Left renal cortex interstitium (tissue), 4 donors: ENCODE measurements at places on chromosomes 2 and 18.
A peak's percentile ranks its signal among the peaks of the same experiment; 100 is the strongest.

DNA sequence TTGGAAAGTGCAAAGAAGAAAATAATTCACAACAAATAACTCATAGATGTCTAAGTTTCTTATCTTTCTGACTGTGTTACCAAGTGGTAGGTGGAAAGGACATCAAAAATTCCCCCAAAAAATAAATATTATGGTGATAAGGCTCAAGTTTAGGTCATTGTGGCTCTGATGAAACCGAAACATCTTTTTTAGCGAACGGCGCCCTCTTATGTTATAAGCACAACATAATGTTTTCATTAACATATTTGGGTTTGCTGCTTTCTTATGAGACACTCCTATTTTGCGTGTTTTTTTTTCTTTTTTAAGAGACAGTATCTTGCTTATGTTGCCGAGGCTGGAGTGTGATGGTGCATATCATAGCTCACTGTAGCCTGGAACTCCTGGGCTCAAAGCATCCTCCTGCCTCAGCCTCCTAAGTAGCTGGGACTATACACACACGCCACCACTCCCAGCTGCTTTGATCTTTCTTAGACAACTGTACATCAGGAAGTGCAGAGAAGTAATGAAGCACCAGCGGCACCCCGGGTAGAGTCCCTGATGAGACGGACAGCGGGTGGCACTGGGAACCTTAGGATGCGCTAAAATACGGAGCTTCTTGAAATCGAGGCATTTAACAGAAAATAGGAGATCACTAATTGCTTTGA is 38.5 kb upstream of the SLC35G4 start:
- no peak for DNase-seq

GRCh38 chr2:62309465-62310091 is 113.7 kb downstream of the B3GNT2 start:
- DNase-seq: no peak

DNA sequence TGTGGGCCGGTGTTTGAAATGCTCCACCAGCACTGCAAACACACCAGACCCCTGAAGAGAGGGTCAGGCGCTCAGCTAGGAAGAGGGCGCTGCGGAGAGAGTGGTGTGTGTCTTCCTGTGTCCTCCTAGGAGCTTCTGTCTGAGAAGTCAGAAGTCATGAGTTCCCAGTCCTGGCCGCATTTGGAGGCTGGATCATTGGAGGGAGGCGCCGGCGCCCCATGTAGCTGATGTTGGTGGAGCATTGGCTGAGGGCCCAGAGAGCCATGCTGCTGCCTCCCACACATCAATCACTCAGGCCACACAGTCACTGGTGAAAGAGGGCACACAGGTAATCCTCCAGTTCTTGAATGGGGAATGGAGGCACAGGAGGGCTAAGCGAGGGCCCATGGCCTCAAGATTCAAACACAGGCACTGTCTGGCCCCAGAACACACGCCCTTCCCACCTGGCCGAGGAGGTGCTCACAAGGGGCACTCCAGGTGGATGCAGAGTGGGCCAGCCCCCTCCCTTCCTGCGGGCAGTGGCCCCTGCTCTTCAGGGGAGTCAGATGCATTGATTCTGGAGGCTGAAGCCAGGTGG is 66.3 kb downstream of the RRM2 start:
- DNase-seq: no peak

DNA sequence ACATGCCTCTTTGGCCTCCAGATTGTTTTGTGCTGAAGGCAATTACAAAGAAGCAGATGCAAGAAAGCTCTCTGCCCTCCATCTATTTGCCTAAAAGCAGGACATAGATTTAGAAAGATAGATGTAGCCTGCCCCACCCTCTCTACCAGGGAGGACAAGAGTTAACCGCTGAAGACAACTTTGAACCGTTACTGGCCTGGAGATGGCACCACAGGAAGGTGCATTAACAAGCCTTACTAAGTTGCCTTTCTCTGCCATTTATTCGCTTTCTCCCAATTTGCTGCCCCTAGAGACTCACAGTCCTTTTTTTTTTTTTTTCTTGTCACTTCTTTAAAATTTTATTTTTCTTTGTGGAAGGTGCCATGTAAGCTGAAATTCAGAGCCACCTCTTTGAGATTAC is 28.8 kb upstream of the RMDN2 start:
- DNase-seq: no peak

GRCh38 chr18:24923138-24923537 is 428.8 kb downstream of the ZNF521 start:
- no peak for DNase-seq

DNA sequence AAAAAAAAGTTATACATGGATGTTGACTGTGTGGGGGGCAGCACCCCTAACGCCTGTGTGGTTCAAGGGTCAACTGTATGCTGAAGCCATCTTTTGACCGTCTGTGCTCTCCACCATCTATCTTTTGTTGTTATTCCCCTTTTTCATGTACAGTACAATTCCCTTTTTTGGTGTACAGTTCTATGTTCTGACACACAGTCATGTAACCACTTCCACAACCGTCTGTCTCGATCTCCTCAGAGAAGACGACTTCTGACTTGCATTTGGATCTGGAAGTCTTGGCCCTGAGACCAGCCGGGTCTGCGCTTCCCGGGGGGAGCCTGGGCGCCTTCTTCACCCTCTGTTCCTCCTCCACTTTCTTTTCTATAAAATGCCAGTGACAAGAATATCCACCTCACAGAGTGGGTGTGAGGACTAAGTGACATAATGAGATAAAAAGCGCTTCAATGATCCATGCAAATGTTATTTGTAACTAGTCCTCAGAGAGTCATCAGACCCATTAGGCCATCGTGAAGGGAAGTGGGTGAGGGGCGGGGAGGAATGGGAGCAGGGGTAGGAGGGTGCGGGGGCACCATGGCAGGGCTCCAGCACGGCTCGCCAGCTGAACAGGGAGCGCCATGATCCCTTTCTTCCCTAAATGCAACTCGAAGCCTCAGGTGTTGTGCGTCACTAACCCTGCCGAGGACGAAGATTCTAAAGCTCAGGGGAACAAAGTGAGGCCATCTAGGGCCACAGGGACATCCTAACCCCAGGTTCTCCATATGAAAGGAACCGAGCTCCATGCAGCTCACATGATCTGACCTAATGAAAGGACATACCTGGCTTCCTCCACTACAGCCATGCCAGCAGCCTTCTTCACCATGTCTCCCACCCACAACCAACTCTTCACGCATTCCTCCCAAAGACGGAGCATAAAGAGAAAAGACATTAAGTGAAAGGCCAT is 16.6 kb downstream of the ADCY3 start:
- no peak for DNase-seq

GRCh38 chr2:143934626-143935481 is 585.1 kb downstream of the ZEB2 start:
- DNase-seq: peak; percentile 24

DNA sequence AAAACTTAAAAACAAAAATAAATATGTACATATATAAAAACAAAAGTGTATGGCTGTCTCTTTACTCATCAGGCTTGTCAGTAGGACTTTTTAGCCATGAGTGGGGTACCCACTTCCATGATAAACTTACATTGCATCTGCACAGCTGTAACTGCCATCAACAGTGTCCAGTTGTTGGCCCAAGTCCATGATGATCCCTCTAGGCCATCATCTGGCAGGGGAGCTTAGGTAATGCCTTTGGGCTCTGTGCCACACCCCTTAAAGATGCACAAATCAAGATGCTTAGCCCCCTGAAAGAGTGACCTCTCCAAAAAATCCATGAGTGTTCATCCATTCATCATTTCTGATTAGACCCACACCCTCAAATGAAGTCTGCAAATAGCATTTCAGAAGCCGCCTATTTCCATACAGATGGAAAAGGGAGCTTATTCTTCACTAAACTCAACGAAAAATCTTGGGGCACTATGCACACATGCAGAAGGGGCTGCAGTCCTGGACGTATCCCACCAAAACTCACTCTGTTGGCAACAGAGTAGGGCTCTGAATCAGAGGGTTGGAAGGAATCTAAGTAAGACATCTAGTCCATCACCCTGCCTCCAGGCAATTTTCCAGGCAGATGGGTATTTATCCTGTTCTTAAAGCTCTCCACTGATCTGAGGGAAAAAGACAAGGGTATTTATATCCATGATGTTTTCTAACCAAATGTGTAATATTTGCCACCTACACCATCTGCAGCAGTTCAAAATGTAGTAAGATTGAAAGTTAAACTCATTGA is 691.0 kb downstream of the ZEB2 start:
- no peak for DNase-seq

DNA sequence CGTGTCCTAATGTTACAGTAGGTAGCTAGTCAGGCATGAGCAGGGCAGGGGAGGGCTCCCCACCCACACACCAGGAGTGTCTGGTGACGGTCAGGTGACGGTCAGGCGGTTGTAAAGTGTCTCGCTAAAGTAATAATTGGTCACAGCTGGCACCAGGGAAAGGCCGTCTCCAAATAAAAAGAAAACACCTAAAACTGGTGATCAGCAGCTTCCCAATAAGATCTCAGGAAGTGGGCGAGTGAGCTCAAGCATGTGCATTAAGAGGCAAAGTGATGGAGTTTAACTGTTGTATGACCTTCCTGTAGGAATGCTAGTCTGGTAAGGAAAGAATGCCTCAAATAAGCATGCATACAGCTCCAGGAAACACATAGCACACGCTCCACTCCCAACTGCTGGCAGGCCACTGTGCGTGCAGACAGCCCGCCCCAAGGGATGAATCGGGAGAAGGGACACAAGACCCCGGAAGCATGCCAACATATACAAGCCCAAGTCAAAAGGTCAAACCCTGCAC is 177.1 kb downstream of the RNF144A start:
- DNase-seq: peak; percentile 37

GRCh38 chr2:216205486-216205885 is 96.3 kb downstream of the XRCC5 start:
- DNase-seq: no peak

DNA sequence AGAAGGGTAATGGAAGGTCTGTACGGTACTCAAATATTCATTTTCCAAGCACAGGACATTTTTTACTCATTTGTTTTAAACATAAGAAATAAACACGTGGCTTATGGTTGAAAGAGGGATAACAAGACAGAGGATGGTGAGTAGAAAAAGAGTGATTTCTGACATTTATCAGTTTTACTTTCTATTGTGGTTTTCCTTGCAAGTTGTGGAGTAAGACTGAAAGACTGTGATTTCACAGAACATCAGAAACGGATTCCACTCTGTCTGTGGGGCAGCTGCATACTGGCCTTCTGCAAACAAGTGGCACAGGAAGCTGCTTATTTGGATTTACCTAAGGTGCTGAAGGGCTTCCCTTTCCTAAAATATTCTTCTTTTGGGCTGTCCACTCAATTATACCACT is 122.2 kb upstream of the ITGB6 start:
- no peak for DNase-seq

DNA sequence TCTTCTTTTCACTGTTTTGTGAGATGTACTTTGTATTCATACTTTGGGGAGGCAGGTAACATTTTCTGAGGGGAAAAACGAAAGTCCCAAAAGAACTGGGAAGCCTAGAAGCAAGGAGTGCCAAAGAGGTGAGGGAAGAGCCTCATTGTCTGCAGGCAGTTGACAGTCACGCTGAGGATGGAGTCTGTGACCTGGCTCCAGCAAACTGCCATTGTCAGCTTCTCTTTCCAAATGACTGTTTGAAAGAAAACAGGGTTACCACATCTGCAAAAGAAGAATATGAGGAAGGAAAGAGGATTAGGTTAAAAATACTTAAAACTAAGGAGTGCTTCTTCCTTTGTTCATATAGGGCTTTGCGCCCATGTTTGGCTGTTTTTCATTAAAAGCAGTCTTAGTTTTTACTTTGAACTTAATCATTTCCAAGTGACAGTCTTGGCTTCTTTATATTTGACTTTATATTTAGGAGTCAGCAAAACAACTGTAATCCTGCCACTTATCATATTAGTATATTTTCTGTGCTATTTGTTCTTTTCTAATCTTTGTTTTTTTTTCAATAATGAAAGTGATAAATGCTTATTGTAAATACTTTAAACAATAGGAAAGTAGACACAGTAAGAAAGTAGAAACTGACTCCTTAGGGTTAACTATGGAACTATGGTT is 35.0 kb downstream of the CERS6 start:
- DNase-seq: no peak

GRCh38 chr2:178088774-178089270 is 16.2 kb upstream of the PDE11A start:
- no peak for DNase-seq

GRCh38 chr2:26816893-26817292 is 31.0 kb downstream of the CENPA start:
- DNase-seq: no peak

- DNase-seq: no peak
Measured at GRCh38 chr2:232683368-232683767, 13.8 kb upstream of the GIGYF2 start.

- no peak for DNase-seq
Measured at GRCh38 chr18:46080156-46080555, 8.1 kb upstream of the PSTPIP2 start.

GRCh38 chr2:19887510-19887909 is 14.3 kb downstream of the TTC32 start:
- no peak for DNase-seq

GRCh38 chr2:19868224-19868623 is 33.6 kb downstream of the TTC32 start:
- no peak for DNase-seq

- DNase-seq: no peak
Measured at GRCh38 chr2:235954281-235954680, 213.9 kb downstream of the GBX2 start.

- no peak for DNase-seq
Measured at GRCh38 chr2:214628091-214628490, 181.4 kb downstream of the BARD1 start.

- DNase-seq: no peak
Measured at GRCh38 chr2:233120459-233120858, 60.3 kb downstream of the INPP5D start.

DNA sequence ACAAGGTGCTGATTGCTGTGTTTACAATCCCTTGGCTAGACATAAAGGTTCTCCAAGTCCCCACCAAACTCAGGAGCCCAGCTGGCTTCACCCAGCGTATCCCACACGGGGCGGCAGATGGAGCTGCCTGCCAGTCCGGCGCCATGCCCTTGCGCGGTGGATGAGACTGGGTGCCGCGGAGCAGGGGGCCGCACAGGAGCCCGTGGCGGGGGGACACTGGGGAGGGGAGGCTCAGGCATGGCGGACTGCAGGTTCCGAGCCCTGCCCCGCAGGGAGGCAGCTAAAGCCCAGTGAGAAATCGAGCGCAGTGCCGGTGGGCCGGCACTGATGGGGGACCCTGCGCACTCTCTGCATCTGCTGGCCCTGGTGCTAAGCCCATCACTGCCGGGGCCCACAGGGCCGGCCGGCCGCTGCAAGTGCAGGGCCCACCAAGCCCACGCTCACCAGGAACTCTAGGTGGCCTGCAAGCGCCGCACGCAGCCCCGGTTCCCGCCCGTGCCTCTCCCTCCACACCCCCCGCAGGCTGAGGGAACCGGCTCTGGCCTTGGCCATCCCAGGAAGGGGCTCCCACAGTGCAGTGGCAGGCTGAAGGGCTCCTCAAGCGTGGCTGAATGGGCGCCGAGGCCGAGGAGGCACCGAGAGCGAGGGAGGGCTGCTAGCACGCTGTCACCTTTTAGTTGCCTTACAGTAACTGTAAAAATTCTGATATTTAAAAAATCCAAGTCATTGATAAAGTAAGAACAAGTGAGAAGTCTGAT is 930.0 kb upstream of the FSHR start:
- no peak for DNase-seq

DNA sequence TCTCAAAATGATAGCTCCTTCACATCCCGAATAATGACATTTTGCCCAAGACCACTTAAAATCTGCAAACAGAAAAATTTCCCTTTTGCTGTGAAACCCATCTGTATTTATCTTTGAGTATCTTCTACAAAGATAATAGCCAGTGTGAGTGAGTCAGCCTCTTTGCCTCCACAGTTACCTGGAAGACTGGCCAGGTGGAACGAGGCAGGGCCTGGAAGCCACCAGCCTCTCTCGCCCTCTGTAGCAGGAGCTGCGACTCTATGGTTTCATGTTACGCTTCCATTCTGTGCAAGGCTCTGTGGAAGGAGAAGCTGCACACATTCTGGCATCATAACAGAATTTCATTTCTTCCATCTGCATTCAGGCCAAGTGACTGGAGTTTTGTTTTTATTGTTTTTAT is 9.5 kb downstream of the ELP2 start:
- DNase-seq: no peak
